ENCODE measurements at places on chromosomes 5 and 9.

DNA sequence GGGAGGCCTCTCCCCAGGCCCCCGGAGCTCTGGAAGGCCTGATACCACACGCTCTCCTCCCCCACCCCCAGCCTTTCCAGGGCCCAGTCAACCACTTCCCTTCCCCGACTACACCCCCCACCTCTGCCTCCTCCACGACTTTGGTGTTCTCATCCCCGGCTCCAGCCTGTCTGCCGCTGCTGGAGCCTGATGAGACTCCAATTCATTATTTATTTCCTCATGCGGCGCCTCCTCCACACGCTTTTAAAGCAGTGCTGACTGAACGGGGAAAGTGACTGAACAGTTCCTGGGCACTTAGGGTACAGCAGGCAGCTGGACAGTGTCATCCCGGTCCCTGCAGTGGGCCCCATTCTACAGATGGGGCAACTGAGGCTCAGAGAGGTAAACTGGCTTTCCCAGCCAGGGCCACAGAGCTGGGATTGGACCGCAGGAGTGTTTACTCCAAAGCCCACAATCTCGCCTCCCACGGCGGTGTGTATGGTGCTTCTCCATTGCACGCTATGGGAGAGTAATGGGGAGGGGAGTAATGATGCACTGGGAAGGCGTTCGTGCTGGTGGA, 15.9 kb upstream of the RPL26L1 start:
- DNase-seq, result no peak

DNA sequence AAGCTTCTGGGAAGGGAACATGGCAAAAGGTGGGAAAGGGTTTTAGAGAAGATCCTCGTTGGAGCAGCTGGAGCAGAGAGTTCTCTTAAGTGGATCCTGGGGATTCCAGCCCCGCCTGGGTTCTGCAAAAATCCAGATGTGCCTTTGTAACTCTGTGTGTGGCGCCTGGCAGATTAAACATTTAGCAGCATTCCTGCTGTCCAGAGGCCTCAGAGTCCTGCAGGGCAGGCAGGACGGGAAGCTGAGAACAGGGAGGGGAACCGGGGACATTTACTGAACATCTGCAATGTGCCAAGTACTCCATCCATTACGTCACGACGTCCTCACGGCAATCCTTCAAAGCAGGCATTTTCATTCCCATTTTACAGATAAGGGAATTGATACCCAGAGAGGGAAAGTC, 6.0 kb downstream of the EIF4E1B start:
- no peak for DNase-seq

DNA sequence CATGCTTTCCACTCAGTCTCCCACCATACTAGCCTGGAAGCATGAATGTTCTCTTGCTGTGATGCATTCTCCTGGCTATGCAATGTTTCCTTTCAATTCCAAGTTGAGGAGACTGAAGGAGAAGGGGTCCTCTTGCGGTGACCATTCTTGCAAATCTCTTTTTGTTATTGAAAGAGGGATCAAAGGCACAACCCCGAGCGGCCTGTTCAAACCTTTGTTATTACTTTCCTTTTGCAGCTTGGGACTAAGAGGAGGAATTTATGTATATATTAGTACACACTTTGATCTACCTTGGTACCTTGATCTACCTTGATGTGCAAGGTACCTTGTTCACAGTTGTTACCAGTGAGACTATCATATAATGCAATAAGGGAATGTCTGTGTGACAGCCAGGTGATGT, 147.3 kb downstream of the KCTD16 start:
- DNase-seq, result no peak

DNA sequence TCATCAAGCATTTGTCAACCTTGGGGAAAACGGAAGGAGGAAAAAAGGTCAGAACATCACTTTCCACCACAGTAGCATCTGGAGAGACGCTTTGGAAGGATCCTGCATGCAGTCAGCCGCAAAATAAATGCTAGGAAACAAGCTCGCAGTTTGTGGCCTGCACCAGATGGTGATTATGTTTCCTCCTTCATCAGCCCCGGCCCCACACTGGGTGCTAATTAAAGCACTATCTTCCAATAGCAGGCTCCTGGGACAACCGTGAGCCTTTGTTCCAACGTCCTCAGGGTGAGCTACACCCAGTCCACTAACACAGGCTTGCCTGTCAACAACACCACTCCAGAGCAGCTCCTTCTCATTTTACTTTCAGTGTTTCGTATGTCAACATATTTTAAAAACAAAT, 64.0 kb downstream of the RNF130 start:
- no peak for DNase-seq

DNA sequence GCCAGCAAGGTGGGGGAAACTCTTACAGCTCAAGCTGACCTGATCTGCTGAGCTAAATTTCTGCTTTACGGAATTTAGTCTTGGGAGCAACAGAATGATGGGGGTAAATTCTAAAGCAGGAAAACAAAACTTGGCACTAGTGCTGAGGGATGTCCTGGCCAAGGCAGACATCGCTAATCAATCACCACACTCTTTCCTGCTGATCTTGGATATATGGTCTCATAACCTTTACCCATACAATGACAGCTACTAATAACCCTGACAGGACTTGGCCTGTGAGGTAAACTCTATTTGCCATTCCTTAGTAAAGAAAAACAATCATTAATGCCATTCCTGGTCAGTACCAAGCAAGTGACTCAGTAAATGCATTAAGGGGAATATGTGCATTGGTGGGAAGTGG, 51.5 kb downstream of the PPARGC1B start:
- DNase-seq, result no peak

DNA sequence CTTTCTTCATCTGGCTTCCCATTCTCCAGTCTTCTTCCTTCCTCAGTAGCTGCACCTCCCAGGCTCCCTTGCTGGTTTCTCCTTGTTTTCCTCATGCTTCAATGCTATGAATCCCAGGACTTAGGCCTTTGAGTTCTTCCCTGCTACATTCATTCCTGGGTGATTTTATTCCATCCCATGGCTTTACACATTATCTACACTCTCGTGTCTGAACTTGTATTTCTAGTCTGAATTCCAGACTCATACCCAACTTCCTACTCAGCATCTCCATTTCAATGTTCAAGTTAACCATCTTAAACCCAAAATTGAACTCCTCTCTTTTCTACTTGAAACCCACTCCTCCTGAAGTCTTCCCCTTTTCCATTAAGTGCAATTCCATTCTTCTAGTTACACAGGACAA, 20.0 kb downstream of the SLC24A2 start:
- no peak for DNase-seq

DNA sequence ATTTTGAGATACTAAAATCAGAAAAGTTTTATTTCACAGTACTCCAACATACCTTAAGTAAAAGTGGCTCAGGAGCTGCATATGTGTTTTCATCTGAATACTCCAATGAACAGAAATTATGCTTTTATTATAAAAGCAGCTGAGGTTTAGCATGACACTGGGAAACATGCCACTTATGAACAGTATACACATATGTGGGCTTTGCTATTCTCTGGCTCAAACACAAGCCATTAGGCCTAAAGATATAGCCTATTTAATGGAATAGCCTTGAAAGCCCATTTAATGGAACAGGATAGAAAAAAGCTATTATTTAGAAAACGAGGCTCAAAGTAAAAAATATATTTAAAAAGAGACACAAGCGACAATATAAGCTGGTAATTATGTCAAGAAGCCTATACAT, 74.1 kb downstream of the SLC38A9 start:
- DNase-seq, result no peak

DNA sequence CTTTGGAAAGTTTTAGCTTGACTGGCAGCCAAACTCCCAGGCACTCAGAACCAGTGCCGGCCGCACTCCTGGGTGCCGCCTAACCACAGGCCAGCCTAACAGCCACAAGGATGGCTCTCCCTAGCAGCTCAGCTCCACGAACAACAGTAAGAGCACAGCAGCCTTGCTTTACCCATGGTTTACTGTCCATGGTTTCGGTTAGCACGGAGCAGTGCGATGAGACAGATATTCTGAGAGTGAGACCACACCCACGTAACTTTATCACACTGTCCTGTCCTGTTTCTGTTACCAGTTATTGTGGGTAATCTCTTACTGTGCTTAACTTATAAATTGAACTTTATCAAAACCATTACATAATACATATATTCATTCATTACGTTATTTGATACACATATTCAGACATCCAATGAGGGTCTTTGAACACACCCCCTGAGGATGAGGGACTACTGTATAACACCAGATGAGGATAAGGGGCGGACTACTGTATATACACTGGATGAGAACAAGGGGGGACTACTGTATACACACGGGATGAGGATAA, 12.4 kb downstream of the CLPTM1L start:
- DNase-seq, result no peak

GRCh38 chr9:116653348-116654058, 33.6 kb upstream of the TRIM32 start:
- DNase-seq, result no peak

- no peak for DNase-seq
Measured at GRCh38 chr5:83357621-83358231, 113.8 kb upstream of the VCAN start.

- DNase-seq, result no peak
Measured at GRCh38 chr5:124040799-124041198, 528.8 kb downstream of the CSNK1G3 start.

DNA sequence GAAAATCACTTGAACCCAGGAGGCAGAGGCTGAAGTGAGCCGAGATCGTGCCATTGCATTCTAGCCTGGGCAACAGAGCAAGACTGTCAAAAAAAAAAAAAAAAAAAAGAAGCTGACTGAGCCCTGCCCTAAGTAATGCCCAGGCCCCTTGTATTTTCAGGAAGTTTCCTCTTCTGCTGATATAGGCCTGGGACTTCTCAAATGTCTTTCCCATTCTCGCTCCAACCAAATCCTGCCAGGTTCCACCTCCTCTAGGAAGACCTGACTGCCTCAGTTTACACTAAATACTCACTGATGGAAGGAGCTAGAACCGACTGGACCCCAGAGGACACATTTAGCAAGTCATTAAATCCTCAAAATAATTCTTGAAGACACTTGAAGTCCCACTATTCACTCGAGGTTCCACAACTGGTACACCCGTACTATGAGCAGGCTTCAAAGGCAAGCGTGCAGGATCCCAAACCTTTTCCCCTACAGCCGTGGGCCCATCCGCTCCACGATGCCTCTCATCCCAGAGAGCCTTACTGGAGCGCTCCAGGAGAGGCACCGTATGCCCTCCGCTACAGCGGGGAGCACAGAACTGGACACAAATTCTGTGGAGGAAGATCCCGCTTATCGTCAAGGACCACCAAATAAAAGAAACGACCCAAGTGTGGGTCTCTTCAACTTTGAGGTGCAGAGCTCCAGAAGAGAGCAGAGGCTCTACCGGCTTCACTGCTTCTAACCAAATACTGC, 676 bp downstream of the NOL6 start:
- DNase-seq, result no peak
